ENCODE measurements at places on chromosomes 5 and 9.

GRCh38 chr5:14054111-14054854 is 88.9 kb upstream of the TRIO start:
- DNase-seq, result no peak

GRCh38 chr5:9829621-9830020 is 199.5 kb upstream of the TAS2R1 start:
- no peak for DNase-seq

DNA sequence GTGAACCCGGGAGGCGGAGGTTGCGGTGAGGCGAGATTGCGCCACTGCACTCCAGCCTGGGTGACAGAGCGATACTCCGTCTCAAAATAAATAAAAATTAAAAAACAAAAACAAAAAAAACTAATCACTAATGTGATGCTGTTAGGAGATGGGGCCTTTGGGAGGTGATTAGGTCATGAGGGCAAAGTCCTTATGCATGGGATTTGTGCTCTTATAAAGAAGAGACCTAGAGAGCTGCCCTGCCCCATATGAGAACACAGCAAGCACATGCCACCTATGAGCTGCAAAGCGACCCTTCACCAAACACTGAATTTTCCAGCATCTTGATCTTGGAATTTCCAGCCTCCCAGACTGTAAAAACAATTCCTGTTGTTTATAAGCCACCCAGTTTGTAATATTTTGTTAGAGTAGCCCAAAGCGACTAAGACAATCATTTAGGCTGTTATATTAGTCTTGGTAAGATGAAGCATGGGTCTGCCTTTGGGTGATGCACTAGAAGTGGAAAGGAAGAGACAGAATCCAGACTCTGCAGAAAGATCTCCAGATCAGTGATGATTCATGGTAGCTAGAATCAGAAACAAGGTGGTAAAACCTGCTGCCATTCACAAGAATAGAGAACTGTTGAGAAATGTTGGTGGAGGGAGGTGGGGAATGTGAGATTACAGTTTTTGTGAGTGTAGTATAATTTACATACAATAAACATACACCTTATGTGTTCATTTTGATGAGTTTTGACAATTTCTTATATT is 26.2 kb downstream of the GPR21 start:
- DNase-seq, result no peak

GRCh38 chr9:132099741-132100407 is 20.2 kb upstream of the MED27 start:
- DNase-seq, result no peak

GRCh38 chr9:37923118-37923795 is 19.3 kb upstream of the SLC25A51 start:
- no peak for DNase-seq

DNA sequence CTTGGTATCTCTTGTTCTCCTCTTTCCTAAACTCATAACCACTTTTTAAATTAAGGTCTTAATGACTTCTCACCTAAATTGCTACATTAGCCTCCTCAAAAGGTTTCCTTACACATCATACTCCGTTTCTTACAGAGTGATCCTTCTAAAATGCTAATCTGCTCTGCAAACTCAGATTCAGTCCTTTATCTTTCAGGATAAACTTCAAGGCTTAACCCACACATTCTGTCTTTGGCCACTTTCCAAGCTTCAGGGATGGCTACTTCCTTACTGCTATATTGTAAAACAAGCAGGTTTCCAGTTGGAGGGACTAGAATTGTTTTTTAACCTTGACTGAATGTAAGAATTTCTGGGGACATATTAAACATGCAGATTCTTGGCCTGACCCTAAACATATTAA is 105.5 kb upstream of the CHD1 start:
- DNase-seq, result no peak

DNA sequence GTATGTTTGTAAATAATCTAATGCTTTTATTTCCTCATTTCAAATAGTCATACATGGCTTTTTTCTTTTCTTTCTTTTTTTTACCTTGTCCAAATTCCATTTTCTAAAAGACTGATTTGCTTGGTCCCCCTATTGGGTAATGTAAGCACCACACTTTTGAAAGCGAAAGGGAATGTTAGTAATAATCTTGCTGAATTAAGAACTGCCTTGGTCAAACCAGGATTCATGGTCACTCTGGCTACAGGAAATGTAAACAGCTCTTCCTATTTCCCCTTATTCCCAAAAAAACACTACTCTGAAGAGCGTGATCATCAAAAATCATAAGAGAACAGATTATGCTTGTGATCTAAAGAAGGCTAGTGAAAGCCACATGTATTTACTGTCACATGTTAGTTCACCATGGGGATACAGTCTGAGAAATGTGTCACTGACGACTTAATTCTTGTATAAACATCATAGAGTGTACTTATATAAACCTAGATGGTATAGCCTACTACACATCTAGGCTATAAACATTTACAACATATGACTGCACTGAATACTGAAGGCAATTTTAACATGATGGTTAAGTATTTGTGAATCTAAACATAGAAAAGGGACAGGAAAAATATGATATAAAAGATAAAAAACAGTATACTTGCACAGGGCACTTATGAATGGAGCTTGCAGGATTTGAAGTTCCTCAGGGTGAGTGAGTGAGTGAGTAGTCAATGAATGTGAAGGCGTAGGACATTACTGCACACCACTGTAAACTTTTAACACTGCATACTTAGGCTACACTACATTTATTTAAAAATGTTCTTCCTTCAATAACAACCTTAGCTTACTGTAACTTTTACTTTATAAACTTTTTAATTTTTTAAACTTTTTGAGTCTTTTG is 75.3 kb downstream of the HMGCR start:
- DNase-seq, result no peak

- DNase-seq, result no peak
Measured at GRCh38 chr5:43152946-43153345, 32.2 kb downstream of the ZNF131 start.

- no peak for DNase-seq
Measured at GRCh38 chr5:2879701-2880100, 128.2 kb upstream of the IRX2 start.

DNA sequence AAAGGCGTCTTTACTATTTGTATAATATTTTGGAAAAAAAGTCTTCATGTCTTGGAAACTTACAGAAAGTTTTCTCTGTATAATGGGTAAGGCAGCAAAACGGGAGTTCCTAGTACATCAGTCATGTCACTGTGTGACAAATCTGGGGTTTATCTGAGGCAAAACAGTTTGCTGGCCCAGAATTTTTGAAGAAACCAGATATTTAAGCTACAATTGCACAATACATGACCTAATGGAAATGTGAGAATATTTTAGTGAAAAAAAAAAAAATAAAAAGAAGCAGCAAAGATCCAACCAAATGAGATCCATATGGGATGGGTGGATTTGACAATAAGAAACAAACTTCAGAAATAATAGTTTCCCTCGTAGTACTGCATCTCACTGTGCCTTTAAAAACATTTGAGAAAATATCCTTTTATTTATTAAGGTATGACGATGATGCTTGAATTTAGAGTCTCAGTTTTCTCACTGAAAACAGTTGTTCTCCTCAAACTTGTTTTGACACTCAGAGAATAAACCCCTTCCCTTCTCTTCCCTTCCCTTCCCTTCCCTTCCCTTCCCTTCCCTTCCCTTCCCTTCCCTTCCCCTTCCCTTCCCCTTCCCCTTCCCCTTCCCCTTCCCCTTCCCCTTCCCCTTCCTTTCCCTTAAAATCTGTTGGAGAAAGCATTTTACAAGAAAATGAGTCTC is 180.5 kb upstream of the TUT7 start:
- no peak for DNase-seq

GRCh38 chr9:354453-354852 is 139.8 kb downstream of the DOCK8 start:
- DNase-seq, result no peak

DNA sequence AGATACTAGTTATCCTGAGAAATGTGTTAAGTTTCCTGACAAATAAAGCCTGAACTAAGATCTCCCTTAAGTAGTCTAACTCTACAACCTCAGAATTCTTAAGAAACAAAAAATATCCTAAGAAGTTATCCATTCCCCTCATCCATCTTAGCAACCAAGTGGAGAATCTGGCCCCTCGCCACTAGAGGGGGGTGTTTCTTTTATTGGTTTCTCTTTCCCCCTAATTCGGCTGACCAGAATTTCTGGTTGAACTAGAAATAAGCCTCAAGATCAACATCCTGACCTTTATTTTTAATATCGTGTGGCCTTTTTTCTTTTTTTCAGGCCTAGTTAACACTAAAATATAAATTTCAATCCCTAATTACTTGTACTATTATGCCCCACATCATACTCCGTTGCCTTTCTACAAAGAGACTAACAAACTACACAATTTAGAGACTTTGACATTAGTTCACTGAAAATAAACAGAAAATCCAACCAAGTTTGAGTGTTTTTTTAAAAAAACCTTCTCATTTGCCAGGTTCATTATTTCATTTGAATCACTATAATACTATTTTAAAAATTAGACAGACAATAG is 14.3 kb upstream of the NR4A3 start:
- DNase-seq, result no peak

DNA sequence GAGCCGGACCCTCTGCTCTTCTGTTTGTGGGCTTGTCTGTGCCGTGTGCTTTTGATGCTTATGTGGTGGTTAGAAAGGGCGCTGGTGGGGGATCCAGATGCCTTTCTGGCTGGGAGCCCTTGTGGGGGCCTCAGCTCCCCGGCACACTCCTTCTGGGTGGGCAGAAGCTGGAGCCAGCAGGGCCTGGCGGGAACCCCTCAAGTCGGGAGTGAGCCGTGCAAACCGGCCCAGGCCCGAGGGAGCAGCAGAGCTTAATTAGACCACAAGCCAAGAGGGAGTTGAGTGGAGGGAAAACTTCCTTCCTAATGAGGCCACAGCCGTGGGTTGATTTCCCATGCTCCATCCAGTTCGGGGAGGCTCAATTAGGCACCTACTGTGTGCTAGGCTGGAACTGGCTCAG is 76.0 kb upstream of the RNU6ATAC start:
- DNase-seq, result no peak

DNA sequence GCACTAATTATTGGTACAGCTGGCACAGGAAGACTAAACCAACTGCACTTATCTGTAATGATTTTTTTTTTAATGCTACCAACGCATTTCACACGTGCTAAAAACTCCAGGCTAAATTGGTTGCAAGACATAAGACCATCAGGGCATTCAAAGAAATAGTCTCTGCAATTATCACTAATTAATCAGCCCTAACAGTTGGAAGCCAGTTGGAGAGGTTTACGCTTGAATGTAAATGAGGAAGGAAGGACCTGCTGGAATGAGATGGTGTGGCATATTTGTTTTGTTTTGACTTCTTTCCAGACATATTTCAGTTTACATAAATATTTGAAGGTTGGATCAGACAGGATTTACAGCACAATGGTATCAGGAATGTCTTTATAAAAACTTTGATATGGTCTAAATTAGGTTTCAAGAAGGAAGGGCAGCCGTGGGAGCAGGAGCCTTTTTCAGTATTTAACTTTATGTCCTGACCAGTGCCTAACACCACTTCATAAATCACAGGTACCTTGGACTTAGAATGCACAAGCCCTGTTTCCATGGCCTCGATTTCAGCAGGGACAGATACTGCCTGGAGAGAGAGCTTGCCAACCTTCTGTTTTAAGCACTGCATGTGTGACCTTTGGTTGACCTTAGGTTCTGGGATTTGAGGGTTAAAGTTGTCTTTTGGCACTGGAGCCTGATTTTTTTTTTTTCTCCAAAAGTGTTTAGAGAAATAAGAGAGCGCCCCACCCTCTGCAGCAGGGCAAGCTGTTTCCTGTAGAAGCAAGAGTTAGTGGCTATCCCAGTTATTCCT is 199.8 kb upstream of the MAP3K1 start:
- no peak for DNase-seq

DNA sequence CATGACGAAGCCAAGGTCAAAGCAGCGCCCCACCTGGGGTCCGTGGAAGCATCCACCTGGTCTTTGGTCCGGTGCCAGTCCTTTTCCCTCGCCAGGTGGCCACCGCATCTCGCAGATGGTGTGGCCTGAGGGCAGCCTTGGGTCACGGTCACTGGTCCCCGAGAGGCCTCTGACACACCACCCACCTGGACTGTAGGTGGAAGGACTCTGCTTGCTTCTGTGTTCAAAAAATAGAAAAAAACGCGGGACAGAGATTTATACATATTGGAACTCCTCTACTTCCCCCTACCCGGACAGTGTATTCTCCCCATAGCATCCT is 466 bp upstream of the TTC39B start:
- no peak for DNase-seq

DNA sequence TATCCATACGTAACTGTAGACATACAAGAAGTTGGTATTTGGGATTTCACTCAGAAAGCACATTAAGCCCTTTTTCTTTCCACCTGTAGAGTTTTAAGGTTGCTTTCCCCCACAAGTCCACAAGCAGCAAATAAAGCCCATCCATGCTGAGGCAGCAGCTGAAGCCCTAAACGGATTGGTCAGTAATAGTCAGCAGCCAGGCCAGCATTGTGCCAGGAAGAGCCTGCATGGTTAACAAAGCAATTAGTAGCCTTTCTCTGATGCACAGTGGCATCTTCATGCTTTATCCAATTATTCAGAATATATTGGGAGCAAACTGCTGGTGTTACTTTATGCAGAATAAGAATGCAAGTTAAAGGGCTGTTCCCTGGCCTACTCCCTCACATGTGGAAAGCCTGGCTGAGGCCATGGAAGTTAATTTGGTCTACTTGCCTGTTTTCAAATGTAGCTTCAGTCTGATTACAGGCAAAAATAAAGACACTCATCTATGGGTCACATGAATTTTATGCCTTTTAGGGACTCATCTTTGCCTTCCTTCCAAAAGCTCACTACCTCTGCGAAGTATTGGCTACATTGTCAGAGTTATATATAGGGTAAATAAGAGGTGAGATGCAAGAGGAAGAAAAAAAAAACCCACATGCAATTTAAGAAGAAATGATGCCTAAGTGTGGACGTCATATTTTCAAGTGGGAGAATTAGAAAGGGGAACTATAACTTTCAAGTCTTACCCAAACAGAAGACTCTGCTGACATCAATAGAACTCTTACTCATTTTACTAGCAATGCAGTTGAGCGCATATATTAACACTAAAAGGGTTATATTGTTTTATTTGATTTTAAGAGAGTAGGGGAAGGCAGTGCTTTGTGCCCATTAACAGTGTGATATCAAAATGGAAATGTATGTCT is 15.9 kb downstream of the EBF1 start:
- DNase-seq, result no peak

GRCh38 chr9:97748525-97748924 is 51.4 kb upstream of the XPA start:
- DNase-seq, result no peak

- no peak for DNase-seq
Measured at GRCh38 chr9:71333321-71333720, 211.9 kb upstream of the TRPM3 start.

DNA sequence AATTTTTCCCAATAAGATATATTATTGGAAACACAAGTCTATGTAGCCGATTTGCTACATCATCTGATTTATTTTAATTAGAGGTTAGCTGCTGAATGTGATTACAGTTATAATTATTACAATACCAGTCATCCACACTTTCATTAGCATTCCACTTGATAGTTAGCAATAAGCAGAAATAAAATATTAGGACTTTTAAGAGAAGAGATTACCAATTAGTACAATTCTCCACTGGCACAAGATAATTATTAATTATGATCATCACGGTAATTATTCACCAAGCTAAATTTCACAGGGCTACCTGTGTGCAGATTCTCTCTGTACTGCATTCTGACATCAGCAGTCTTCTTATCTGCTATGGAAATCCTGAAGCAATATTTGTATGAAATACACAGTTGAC is 474.7 kb downstream of the TLE4 start:
- no peak for DNase-seq

Data from GM19239 (cell line).